ENCODE measurements at places on chromosomes 2 and 18. TPM values are rescaled to one million over a fixed set of nuclear protein-coding genes. Genes with fewer than 3 reads are reported as not detected.

Gene USP40
- 44.1 TPM for polyA plus RNA-seq

DNA sequence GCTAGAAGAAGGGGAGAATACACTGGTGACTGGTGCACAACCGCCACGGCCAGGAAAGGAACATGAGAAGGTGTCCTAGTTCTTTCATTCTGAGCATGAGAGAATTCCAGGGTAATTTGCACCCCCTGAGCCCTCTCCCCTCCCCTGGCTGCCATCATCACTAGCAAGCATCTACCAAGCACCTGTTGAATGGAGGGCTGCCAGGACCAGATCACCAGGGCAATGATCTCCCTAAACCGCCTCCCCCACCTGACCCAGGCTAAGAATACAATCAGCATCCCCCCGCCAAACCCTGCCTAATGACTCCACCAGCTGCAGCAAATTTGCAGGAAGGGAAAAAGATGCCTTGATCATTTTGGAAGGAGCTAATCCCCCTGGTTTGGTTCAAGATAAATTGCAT is 100.2 kb downstream of the STPG4 start:
- H3K27ac ChIP-seq, result no peak overlapping the region
- H3K36me3 ChIP-seq, result peaks cover 14% of the 10 kb centered on the region
- no peaks in the 10 kb centered on the region for H3K27me3 ChIP-seq

DNA sequence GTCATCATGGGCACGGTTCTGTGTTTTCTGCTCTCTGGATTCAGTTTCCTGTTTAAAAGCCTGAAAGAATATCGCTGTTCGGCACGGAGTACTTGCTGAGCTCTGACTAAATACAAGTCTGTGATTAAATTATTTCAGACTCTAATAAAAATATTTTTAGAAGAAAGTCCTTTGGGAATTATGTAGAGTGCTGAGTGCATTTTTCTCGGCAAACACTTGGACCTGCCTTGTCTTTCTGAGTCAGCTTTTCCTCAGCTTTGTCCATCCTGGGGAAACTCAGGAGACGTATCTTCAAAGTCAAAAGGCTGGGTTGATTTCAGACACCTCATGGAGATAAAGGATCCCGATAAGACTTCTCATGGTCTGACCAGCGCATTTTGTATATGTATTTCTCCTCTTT is 45.9 kb downstream of the IL1R2 start:
- no peak overlapping the region for H3K27ac ChIP-seq
- no peaks in the 10 kb centered on the region for H3K36me3 ChIP-seq
- H3K27me3 ChIP-seq, result peaks cover 4% of the 10 kb centered on the region
- no peak for DNase-seq
- H3K4me1 ChIP-seq, result peaks cover 11% of the 10 kb centered on the region

Gene NTSR2
- not detected for polyA plus RNA-seq

- no peaks in the 10 kb centered on the region for H3K36me3 ChIP-seq
- H3K4me1 ChIP-seq, result no peaks in the 10 kb centered on the region
- H3K4me3 ChIP-seq, result no peak overlapping the region
- peak; percentile 9 for DNase-seq
- H3K27ac ChIP-seq, result no peak overlapping the region
Measured at GRCh38 chr18:54679318-54680149, 88.5 kb downstream of the DYNAP start.

GRCh38 chr2:8462280-8462679 is 219.6 kb upstream of the ID2 start:
- no peak for DNase-seq
- peaks cover 18% of the 10 kb centered on the region for H3K27me3 ChIP-seq
- no peak overlapping the region for H3K4me3 ChIP-seq
- H3K36me3 ChIP-seq, result no peaks in the 10 kb centered on the region
- H3K27ac ChIP-seq, result no peak overlapping the region
- H3K4me1 ChIP-seq, result no peaks in the 10 kb centered on the region

DNA sequence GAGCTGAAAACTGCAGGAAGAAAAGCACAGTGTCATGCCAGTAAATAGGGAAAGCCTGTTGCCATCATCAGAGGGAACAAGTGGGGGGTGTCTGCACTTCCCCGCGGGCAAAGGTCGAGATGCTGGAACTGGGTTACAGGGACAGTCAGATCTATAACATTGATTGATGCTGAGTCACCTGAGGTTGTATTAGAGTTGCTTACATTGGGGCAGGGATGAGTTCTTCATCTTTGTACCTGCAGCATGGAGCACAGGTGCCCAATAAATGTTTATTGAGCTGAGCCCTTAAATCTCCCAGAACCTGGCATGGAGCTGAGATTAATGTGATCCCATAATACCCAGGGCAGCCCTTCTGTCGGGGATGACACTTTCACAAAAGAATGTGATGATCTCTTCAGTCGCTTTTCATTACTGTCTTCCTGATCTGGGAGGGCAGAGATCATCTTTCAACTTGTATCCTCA is 5.9 kb upstream of the RNF152 start:
- H3K36me3 ChIP-seq, result no peaks in the 10 kb centered on the region
- peaks cover 28% of the 10 kb centered on the region for H3K4me1 ChIP-seq
- H3K4me3 ChIP-seq, result no peak overlapping the region
- no peaks in the 10 kb centered on the region for H3K27me3 ChIP-seq

DNA sequence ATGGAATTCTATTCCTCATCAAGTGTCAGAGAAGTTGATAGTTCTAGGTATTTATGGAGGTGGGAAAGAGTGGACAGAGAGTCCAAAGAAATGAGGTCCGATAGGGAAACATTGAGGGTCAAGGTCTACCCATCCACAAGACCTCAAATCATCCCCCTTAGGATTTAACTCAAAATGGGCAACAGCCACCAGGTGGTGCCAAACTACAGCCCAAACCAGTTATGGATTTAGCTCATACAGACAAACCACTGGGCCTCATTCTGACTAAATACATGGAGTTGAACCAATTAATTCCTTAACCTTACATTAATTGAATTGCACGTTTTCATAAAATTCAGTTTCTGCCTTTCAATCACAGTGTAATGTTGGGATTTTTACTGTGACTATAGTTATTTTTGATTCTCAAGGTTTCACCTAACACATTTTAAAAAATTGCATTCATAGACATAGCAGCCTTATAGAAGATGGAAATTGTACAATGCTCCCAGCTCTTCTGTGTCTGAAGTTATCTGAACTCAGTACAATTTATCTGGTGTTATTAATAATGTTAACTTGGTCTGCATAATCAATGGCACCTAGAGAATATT is 98.2 kb upstream of the HNMT start:
- H3K4me3 ChIP-seq, result no peak overlapping the region
- no peaks in the 10 kb centered on the region for H3K27me3 ChIP-seq
- H3K4me1 ChIP-seq, result no peaks in the 10 kb centered on the region
- no peak overlapping the region for H3K27ac ChIP-seq
